Vagina (tissue), 2 donors: ENCODE measurements at places on chromosomes 4 and X.

- no peak overlapping the region for H3K4me3 ChIP-seq
- H3K27ac ChIP-seq = no peak overlapping the region
- H3K36me3 ChIP-seq = no peaks in the 10 kb centered on the region
- no peak for DNase-seq
These were observed 1623.8 kb upstream of the TENM3 start for GRCh38 chr4:180619440-180619839.

DNA sequence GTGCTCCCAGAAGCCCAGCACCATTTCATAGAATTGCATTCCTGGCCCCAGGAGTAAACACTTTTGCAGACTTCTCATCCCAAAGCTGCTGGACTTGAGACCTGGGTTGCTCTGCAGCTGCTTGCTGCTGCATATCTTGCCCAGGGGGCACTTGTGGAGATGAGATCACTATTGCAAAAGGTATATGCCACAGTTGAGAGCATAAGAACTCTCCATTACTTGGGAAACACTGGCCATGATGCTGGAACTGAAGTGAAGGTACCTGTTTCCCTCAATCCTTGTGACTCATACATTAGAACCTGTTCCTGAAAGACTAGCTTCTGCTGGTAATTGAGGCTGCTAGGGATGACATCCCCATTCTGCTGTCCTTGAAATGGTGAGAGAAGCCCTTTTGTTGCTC is 43.1 kb upstream of the WDR1 start:
- H3K36me3 ChIP-seq = no peaks in the 10 kb centered on the region
- no peak overlapping the region for H3K4me3 ChIP-seq
- H3K4me1 ChIP-seq = no peaks in the 10 kb centered on the region
- no peaks in the 10 kb centered on the region for H3K27me3 ChIP-seq
- H3K27ac ChIP-seq = no peak overlapping the region

DNA sequence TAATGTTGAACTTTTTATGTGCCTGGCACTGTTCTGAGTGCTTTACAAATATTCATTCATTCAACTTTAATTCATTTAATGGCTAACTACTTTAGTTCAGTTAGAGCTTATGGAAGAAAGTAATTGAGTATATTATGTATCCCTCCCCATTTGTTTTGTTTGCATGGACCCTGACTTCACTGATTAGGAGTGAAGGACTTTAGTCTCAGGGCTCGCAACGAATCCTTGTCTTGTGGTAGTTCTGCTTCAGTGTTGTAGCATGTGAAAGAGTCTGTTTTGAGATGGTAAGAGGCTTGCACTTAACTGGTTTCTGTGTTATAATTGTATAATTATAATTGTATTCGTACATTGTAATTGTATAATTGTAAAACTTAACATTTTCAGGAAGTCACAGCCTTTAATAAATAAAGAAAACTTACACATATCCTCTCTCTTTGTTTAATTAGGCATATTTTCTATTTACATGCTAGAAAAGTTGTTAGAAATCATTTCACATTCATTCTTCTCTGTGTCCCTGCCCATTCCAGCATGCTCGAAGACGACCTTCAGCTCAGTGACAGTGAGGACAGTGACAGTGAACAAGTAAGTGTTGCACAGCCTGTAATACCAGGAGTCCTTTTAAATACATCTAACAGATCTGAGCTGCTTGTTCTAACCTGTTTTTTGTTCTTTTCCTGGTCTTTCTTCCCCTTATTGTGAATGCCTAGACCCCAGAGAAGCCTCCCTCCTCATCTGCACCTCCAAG is 115.1 kb downstream of the KLHL8 start:
- H3K27ac ChIP-seq = no peak overlapping the region
- H3K4me1 ChIP-seq = peaks cover 60% of the 10 kb centered on the region
- H3K27me3 ChIP-seq = no peaks in the 10 kb centered on the region

DNA sequence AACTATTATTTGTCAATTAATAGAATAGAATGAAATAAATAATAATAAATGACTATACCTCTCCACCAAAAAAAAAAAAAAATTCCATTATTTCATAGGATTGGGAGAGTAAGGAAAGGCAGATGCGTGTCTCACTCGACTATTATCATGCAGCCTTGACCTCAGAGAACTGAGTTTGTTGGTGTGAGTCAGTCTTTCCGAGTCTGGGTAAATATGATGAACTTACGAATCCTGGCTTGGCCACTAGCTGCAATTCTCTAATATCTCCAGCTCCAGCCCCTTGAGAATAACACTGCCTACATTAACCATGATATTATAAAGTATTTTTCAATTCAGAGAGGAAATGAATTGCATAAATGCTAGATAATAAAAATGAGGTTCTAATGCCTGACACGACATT is 46.6 kb upstream of the DHX15 start:
- no peaks in the 10 kb centered on the region for H3K27me3 ChIP-seq
- H3K4me3 ChIP-seq = no peak overlapping the region
- H3K36me3 ChIP-seq = no peaks in the 10 kb centered on the region
- H3K27ac ChIP-seq = no peak overlapping the region
- DNase-seq = no peak
- no peaks in the 10 kb centered on the region for H3K4me1 ChIP-seq

DNA sequence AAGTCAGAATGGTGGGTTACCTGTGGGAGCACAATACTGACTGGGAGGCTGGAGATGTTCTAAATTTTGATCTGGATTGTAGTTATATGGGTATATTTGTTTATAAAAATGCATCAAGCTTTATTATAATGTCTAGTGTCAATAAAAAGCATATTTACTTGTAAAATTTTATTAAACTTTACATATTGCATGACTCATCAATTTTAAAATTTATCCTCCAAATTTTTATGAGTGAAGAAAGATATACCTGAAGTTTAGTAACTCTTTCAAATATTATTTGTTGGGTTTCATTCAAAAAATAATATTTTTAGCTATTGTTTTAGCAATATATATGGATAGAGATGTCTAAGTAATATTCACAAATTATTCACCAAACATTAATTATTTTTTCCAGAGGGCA is 103.0 kb downstream of the ANXA5 start:
- no peak for DNase-seq
- H3K4me3 ChIP-seq = no peak overlapping the region
- no peaks in the 10 kb centered on the region for H3K27me3 ChIP-seq
- H3K27ac ChIP-seq = no peak overlapping the region
- no peaks in the 10 kb centered on the region for H3K4me1 ChIP-seq

GRCh38 chrX:100864657-100865391 is 9.3 kb downstream of the NOX1 start:
- no peaks in the 10 kb centered on the region for H3K27me3 ChIP-seq
- H3K27ac ChIP-seq = peak overlapping the region; percentile 39
- DNase-seq = no peak
- no peaks in the 10 kb centered on the region for H3K4me1 ChIP-seq
- H3K36me3 ChIP-seq = no peaks in the 10 kb centered on the region

GRCh38 chrX:124829930-124830329 is 483.6 kb downstream of the SH2D1A start:
- H3K4me3 ChIP-seq = no peak overlapping the region
- H3K27me3 ChIP-seq = no peaks in the 10 kb centered on the region
- no peak overlapping the region for H3K27ac ChIP-seq
- H3K4me1 ChIP-seq = no peaks in the 10 kb centered on the region
- DNase-seq = no peak
- no peaks in the 10 kb centered on the region for H3K36me3 ChIP-seq

GRCh38 chr4:73028621-73029020 is 40.9 kb downstream of the COX18 start:
- no peak for DNase-seq
- H3K4me1 ChIP-seq = no peaks in the 10 kb centered on the region
- no peak overlapping the region for H3K4me3 ChIP-seq
- H3K27me3 ChIP-seq = no peaks in the 10 kb centered on the region
- H3K27ac ChIP-seq = no peak overlapping the region

- DNase-seq = no peak
- no peak overlapping the region for H3K27ac ChIP-seq
- H3K4me1 ChIP-seq = peaks cover 15% of the 10 kb centered on the region
- H3K36me3 ChIP-seq = no peaks in the 10 kb centered on the region
- H3K27me3 ChIP-seq = no peaks in the 10 kb centered on the region
- no peak overlapping the region for H3K4me3 ChIP-seq
These were observed 116.5 kb upstream of the NAP1L5 start for GRCh38 chr4:88814043-88814617.

GRCh38 chr4:65669111-65670019 is 924 bp downstream of the EPHA5 start:
- no peaks in the 10 kb centered on the region for H3K36me3 ChIP-seq
- H3K27ac ChIP-seq = peak overlapping the region; percentile 74
- peaks cover 18% of the 10 kb centered on the region for H3K4me1 ChIP-seq
- DNase-seq = no peak
- no peaks in the 10 kb centered on the region for H3K27me3 ChIP-seq

GRCh38 chr4:81904121-81904520 is 432.4 kb upstream of the RASGEF1B start:
- no peaks in the 10 kb centered on the region for H3K36me3 ChIP-seq
- no peaks in the 10 kb centered on the region for H3K27me3 ChIP-seq
- H3K27ac ChIP-seq = no peak overlapping the region
- no peaks in the 10 kb centered on the region for H3K4me1 ChIP-seq

- H3K4me3 ChIP-seq = no peak overlapping the region
- no peaks in the 10 kb centered on the region for H3K36me3 ChIP-seq
- H3K27me3 ChIP-seq = no peaks in the 10 kb centered on the region
- no peaks in the 10 kb centered on the region for H3K4me1 ChIP-seq
These were observed 54.4 kb downstream of the TAPT1 start for GRCh38 chr4:16171831-16172230.

DNA sequence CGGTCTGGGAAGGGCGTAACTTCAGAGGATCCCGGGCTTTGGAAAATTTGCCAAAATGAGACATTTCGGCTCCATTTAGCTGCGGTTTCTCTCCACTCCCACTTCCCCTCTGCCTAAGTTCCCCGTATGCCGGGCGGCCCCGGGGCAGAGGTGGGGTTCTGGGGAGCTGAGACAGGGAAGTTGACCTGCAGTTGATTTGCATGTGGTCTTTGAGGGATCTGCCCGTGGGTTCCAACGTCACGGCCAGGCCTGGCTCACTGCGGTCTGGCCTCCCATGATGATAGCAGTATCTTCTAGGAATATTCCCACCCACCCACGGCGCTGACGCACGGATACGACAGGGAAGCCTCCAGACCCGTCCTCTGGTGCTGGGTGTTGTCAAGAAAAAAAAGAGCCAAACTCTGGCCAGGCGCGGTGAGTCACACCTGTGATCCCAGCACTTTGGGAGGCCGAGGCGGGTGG is 27.3 kb upstream of the CRLF2 start:
- H3K27me3 ChIP-seq = no peaks in the 10 kb centered on the region
- H3K4me1 ChIP-seq = no peaks in the 10 kb centered on the region
- H3K27ac ChIP-seq = no peak overlapping the region
- DNase-seq = no peak

DNA sequence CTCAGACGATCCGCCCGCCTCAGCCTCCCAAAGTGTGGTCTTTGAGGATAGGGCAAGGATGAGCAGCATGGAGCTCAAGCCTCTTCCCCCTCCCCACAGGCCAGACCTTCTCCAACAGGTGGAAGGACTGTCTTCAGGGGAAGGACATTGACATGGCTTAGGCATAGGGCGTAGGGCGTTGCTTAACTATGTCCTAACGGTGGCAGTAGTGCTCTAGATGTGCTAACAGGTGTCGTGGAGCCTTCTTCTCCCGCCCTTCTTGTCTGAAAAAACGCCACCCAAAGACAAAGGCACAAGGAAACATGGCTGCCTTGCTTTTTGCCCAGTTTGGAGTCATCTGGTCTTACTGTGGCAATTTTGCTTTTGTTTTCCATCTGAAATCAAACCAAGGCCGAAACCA is 219.8 kb downstream of the OR13H1 start:
- H3K4me1 ChIP-seq = no peaks in the 10 kb centered on the region
- H3K27ac ChIP-seq = peak overlapping the region; percentile 36
- H3K27me3 ChIP-seq = no peaks in the 10 kb centered on the region

- H3K4me3 ChIP-seq = no peak overlapping the region
- DNase-seq = no peak
- no peak overlapping the region for H3K27ac ChIP-seq
- no peaks in the 10 kb centered on the region for H3K27me3 ChIP-seq
- no peaks in the 10 kb centered on the region for H3K4me1 ChIP-seq
- H3K36me3 ChIP-seq = no peaks in the 10 kb centered on the region
These were observed 46.4 kb upstream of the FGG start for GRCh38 chr4:154658680-154659405.

GRCh38 chrX:49754233-49754857 is 58.6 kb upstream of the PAGE1 start:
- no peaks in the 10 kb centered on the region for H3K36me3 ChIP-seq
- DNase-seq = no peak
- no peaks in the 10 kb centered on the region for H3K4me1 ChIP-seq
- no peaks in the 10 kb centered on the region for H3K27me3 ChIP-seq
- no peak overlapping the region for H3K27ac ChIP-seq

GRCh38 chrX:42398967-42399631 is 378.9 kb downstream of the PPP1R2C start:
- no peak overlapping the region for H3K27ac ChIP-seq
- DNase-seq = no peak
- no peak overlapping the region for H3K4me3 ChIP-seq
- no peaks in the 10 kb centered on the region for H3K27me3 ChIP-seq
- no peaks in the 10 kb centered on the region for H3K4me1 ChIP-seq

DNA sequence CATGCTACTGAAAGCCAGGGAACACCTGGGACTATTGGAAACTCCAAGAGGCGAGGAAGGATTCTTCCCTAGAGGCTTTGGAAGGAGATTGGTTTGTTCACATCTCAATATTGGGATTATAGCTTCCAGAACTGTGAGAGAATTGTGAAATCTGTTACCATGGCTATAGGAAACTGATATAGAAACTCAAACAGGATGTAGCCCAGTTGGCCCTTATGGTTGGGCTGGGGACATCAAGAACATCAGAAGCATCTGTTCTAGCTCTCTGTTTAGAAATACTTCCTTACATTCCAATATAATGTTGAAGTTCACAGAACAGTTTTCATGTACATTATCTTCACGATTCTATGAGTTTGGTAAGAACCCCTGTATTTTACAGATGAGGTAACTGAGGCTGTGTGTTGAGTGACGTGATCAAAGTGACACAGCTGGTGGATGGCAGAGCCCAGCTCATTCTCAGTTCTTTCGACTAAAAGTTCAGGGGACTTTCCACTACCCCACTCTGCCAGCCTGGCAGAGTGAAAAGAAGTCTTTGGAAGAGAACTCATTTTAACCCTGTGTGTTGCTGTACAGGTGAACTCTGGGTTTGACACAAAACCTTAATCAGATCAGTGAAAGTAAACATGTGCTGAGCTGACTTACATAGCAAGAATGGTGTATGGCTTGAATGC is 183.0 kb downstream of the GBA3 start:
- H3K27ac ChIP-seq = no peak overlapping the region
- no peaks in the 10 kb centered on the region for H3K27me3 ChIP-seq
- no peaks in the 10 kb centered on the region for H3K36me3 ChIP-seq
- DNase-seq = no peak

DNA sequence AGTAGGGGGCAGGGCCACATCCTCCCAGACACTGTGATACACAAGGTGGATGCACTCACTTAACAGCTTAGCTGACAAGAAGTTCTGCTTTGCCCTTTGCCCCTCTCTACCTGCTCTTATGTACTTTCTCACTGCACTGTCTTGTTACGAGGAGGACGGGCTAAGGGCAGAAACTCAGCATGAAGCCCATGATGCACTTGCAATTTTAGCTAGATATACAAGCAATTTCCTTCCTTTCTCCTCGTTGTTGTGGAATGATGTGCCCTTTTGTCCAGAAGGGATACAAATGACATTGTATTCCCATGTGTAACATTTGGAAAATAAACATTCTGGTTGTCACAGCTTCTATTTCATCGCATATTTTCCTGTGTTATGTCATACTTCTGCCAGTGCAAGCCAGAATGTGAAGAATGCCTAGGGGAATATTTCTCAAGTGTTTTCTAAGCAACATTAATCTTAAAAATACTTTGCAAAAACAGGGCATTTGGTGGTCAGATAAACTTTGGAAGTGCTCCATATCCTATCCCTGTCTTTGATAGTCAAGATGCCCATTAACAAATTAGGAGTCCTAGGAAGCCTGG is 47.2 kb downstream of the MAOA start:
- no peak overlapping the region for H3K27ac ChIP-seq
- H3K4me1 ChIP-seq = peaks cover 17% of the 10 kb centered on the region
- H3K27me3 ChIP-seq = no peaks in the 10 kb centered on the region
- H3K4me3 ChIP-seq = no peak overlapping the region
- DNase-seq = no peak
